ENCODE measurements at places on chromosomes 11 and 22.

GRCh38 chr11:102580185-102580951 is 44.8 kb downstream of the MMP20 start:
- DNase-seq, result no peak

DNA sequence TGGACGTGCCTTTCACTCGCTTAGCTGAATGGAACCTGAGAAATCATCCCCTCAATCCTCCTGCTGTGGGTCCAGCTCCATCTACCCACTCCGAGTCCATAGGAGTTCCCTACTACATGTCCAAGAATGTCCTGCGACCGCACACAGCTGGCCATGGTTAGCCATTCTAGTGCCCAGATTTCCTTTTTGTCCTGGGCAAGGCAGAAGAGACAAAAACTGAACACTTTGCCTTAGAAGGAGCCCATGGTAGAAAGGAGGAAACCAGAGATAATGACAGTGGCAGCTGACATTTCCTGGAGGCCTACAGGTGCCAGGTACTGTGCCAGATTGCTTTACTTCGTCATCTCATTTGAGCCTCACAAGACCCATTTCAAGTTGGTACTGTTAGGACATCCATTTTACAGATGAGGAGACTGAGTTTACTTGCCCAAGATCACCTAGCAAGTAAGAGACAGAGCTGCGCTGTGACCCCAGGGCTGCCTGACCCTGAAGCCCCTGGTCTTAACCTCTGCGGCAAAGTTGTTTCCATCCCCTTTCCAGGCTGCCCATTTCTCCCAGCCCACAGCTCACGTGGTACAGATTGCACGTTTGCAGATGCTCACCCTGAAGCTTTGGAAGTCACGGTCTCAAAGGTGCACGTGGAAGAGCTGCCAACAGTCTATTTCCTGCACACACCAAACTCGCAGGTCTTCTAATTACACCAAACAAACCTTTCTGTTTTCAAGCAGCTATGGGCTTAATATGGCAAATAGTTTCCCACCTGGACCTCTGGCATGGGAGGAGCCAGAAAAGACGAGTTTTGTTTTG is 112.7 kb downstream of the ZBTB16 start:
- DNase-seq, result no peak

DNA sequence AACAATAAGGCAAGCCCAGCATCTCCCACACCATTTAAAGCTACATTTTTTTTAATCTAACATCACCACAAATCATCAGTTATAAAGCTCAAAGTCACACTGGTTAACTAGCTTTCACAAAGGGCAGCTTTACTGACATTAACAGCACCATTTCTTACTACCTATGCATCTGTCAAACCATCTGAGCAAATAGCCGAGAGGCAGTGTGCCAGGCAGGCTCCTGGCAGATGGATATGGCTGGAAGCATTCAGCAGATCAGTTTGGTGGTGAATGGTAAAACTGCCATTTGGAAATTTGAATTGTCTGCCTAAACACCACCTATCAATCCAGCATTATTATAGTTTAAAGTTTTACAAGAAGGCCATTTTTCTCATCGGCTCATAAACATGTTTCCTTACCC is 131.2 kb downstream of the TTC28 start:
- DNase-seq, result no peak

DNA sequence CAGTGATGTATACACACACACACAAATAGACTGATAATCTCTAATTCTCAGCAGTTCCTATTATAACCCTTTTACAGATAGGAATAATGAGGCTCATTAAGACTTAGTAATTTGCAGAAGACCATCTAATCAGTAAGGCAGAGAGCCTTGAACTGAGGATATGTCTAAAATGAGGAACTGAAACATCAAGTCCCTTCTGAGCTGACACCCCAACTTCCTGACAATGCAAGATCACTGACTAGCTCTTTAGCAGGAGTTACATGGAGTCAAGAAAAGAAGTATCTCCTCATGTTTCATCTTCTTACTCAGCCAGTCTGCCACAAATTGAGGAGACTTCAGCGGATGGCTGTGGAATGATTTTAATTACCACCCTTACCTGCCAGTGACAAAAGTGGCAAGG is 193.0 kb downstream of the MSANTD4 start:
- no peak for DNase-seq

DNA sequence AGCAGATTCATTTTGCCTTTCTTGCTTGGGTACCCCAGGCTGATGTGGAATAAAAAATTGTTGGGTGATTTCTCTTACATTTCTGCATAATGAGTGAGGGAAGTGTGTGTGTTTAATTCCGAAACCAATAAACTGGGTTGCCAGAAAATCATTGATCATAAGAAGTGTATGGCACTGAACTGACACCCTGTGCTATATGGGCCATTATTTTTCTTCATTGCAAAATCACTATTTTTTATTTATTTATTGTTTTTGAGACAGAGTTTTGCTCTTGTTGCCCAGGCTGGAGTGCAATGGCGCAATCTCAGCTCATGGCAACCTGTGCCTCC is 14.6 kb upstream of the HIKESHI start:
- no peak for DNase-seq

DNA sequence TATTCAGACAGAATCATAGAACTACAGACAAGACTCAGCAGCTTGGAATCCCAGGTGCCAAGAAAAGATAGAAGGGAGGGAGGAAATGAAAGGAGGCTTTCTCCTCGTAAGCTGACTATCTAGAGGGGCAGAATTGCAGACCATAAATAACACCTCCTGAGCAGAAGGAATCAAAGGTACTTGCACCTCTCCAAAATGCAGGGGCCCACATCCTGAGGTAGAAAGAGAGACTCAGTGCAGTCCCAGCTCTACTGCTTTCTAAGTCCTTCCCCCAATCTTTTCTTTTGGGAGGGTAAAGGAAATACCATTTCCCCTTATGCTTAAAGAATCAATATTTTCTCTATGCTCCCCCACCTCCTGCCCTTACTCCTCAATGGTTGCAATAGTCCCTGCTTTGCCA is 55.2 kb downstream of the SYTL2 start:
- DNase-seq, result no peak

DNA sequence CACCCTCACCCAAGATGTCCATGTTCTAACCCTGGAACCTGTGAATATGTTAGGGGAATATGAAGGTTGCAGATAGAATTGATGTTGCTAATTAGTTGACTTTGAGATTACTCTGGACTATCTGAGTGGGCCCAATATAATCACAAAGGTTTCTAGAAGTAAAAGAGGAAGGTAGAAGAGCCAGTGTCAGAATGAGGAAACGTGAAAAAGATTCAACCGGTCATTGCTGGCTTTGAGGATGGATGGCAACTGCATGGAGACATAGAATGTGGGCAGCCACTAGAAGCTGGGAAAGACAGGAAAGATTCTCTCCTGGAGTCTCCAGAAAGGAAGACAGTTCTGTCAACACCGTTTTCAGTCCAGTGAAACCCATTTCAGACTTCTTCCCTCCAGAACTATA is 86.6 kb downstream of the CLPB start:
- no peak for DNase-seq

GRCh38 chr22:17672417-17672991 is 33.9 kb downstream of the BCL2L13 start:
- no peak for DNase-seq

DNA sequence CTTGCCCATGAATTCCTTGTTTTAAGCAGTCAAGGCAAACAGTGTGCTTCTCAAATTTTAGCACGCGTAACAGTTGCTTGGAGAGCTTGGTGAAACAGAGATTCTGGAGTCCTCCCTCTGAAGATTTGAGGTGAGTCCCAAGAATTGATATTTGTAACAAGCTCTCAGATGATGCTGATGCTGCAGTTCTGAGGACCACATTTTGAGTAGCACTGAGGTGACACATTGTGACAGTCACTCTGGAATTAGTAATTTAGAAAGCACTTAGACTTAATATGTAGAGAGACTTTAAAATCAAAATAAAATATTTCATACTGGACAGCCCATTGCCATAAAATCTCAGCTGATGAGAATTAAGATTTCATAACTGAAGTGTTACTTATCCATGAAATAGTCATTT is 38.5 kb downstream of the DNAJC24 start:
- DNase-seq, result no peak

DNA sequence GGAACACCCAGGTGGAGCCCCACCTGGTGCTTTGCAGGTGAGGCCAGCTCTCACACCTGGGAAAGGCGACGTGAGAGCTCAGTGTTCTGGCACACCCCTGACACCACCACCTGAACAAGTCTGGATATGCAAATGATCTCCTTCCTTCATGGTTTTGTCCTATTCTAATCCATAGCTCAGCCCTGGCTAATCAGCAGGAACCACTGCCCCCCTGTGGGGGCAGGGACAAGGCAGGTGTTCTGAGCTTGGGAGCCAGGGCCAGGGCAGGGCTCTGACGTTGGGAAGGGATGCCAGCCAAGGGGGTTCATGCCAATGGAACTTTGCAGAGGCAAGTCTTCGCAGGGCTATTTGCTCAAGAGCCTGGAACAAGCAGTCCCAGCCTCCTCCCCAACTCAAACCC is 144.2 kb downstream of the TRIM29 start:
- no peak for DNase-seq

DNA sequence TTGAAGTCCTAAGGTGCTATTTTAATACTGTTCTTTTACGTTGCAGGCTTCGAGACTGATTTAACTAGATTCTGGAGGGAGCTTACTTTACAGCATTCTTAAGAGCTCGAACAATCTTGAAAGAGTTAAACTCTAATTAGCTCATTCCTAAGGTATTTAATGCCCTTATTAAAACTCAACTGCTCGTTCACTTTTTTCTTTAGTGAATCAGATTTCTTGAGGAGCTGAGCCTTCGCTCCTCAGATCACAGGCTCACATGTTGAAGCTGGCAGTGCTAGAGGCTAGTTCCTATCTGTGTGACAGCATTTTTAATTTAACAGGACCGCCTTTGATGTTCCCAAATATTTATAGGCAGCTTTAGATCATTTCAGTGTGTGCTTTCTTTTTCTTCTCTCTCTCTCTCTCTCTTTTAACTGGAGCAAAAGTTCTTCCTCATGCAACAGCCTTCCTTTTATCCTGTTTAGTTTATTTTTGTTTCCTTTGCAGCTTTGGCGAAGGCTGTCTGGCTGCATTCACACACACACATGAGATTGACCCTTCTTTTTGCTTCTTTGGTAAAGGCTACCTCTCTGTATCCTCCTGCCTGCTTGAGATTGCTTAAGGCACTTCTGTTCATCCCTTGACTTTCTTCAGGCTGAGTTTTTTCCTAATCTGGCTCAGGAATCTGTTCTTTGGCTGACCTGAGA is 21.0 kb downstream of the ZNRF3 start:
- DNase-seq, result no peak

DNA sequence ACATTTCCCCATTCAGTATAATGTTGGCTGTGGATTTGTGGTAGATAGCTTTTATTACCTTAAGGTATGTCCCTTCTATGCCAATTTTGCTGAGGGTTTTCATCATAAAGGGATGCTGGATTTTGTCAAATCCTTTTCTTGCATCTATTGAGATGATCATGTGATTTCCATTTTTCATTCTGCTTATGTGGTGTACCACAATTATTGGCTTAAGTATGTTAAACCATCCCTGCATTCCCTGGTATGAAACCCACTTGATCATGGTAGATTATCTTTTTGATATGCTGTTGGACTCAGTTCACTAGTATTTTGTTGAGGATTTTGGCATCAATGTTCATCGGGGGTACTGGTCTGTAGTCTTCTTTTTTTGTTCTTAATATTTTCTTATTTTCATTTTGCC is 44.7 kb upstream of the ARHGAP32 start:
- no peak for DNase-seq

DNA sequence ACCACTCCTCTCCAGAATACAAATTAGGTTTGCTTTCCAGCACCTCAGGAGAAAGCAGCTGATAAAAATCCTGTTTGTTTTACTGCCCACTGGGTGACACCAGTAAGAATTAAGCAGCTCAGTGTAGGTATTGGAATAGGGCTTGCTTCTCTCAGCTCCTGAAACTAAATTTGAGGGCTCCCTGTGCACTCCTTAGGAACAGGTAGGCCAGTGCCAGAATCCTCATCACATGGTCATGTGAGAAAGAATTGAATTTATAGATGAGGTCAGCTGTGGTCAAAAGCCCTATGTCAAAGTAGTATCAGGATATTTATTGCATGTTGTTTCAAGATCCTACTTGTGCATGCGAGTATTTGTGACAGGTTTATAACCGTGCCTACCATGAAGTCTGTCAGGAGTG is 1.0 kb downstream of the PRSS23 start:
- no peak for DNase-seq

DNA sequence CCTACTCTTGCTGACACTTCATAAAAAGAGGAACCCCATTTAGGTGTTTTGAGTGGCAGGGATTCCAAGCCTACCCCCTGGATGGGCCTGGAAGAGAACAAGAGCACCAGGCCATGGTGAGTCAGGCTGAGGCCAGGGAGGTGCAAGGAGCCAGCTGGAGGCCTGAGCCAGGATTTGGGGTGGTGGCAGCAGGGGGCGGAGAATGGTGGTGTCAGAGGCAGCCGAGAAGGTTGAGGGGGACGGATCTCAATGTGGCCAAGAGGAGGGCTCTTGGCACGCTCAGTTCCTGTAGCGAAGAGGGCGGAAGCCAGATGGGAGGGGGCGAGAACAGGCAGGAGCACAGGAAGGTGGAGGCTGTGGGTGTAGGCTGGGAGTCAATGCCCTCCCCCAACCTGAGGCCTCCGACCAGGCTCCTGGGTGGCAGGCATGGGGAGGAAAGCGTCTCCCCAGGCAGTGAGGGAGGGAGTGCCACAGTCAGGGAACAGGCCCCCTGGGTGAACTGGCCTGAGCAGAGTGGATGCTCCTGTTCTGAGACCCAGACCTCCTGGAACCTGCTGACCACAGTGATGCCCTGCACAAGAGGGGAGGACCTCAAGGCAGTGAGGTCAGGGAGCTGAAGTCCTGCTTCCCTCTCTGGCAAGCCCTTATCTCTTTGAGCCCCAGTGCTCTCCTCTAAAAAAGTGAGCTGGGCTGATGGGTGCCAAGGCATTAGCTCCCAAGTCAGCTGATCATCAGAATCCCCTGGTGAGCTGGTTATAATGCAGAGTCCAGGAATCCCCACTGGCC is 13.9 kb downstream of the RTN4RL2 start:
- DNase-seq, result no peak

GRCh38 chr22:31340360-31340759 is 5.8 kb downstream of the PATZ1 start:
- DNase-seq, result no peak

GRCh38 chr22:40434745-40435144 is 64.4 kb downstream of the SGSM3 start:
- DNase-seq, result no peak

- DNase-seq, result no peak
Measured at GRCh38 chr11:131739243-131739882, 368.9 kb downstream of the NTM start.

- no peak for DNase-seq
Measured at GRCh38 chr22:29799217-29799680, 32.1 kb downstream of the UQCR10 start.

GRCh38 chr22:23850136-23850611 is 7.5 kb upstream of the SLC2A11 start:
- no peak for DNase-seq

GRCh38 chr22:43704051-43704450 is 108.1 kb downstream of the EFCAB6 start:
- DNase-seq, result no peak

GRCh38 chr22:40757071-40757470 is 62.1 kb downstream of the SLC25A17 start:
- DNase-seq, result no peak

GRCh38 chr11:46382646-46383403 is 1.4 kb downstream of the MDK start:
- DNase-seq, result no peak
